LNCaP clone FGC (cell line): ENCODE measurements at places on chromosomes 7 and 10.

GRCh38 chr10:3783682-3784432 lies 1.2 kb downstream of the KLF6 start:
- peak; percentile 96 for DNase-seq

GRCh38 chr7:22425361-22425760 lies 68.4 kb upstream of the RAPGEF5 start:
- no peak for DNase-seq

GRCh38 chr10:133274751-133275683 lies 1.7 kb downstream of the ADAM8 start:
- DNase-seq = no peak

DNA sequence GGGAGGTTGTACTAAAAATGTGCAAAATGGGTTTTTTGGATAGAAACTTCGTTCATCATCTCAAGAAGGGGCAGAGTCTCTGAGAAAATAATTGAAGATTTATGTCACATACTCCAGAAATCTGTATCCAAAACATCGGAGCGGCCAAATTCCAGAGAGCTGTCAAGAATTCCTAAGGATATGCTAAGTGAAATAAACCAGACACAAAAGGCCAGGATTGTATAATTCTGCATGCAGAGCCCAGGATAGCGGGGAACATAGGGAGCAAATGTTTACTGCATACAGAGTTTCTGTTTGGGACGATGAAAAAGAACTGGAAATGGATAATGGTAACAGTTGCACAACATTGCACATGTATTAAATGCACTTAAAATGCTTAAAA lies 224.2 kb upstream of the AUTS2 start:
- DNase-seq = no peak

DNA sequence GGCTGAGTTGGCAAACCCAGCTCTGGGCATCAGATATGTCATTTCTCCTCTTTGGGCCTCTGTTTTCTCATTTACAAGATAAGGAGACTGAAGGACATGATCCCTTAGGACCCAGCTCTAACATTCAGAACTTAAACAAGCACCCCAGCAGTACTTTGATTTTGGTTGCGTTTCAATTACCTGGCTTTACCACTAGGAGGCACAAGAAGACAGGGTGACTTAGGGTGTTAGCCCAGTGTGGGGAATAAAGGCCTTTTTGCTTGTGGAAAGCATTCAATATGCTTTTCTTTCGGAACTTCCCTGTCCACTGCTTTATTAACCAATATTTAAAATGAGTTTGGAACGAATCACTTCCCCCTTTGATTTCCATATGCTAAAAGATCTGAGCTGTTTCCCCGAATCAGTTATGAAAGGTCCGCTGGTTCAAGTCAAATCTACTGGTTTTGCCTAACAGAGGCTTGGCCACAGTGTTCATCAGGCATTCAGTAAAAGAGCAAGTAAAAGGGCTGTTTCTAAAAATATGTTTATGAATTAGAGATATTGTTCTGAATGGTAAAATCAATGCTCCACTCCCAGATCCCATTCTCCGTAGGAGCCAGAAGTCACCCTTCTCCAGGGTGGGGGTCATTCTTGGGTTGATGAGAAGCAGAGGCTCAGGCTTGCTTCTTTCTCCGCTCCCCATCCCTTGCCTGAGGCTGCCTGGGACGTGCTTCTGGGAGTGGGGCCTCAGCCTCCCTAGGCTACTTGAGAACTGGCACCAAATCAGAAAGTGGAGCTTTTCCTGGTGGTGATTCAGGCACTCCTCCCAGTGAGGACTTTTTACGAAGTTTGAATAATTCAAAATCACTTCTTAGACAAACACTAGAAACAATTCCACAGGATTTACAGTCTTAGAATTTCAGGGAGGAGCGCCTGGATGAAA lies 105.5 kb downstream of the MYOF start:
- peak; percentile 49 for DNase-seq

- no peak for DNase-seq
These were observed 5.5 kb upstream of the MNX1 start for GRCh38 chr7:157016024-157016351.

DNA sequence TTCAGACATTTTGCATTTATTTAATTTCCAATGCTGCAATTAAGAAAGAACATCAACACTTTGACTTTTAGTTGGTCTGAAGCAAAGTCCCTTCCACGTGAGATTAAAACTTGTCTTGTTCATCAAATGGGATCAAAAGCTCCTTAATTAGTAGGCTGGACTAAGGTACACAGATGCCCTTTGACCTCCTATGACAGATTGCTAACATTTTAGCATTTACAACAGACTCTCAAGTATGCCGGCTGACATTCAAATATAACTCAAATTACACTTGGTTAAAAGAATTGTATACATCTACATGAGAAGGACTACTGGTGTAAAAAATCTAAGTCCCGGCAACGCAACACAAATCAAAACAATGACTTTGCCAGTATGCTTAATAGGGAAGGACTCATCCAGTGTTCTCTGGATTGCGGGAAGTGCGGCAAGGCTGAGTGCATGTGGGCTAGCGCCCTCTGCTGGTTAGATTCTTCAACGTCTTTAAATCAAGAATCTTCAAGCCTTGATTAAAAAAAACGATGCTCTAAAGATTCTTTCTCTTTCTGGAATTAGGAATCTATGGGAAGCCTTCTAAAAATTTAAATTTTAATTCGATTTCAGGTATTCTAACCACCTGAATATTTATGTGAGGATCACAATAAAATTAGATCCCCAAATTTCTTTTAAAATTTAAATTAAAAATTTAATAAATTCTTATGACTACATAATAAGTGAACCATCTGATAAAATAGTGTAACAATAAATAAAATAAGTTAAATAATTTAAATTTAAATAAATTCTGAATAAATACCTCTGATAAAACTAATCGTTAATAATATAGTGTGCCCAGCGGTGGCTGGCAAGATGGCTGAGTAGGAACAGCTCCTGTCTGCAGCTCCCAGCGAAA lies 444.7 kb downstream of the DGKB start:
- DNase-seq = peak; percentile 54

GRCh38 chr7:135154734-135155133 lies 6.9 kb downstream of the TMEM140 start:
- DNase-seq = no peak

DNA sequence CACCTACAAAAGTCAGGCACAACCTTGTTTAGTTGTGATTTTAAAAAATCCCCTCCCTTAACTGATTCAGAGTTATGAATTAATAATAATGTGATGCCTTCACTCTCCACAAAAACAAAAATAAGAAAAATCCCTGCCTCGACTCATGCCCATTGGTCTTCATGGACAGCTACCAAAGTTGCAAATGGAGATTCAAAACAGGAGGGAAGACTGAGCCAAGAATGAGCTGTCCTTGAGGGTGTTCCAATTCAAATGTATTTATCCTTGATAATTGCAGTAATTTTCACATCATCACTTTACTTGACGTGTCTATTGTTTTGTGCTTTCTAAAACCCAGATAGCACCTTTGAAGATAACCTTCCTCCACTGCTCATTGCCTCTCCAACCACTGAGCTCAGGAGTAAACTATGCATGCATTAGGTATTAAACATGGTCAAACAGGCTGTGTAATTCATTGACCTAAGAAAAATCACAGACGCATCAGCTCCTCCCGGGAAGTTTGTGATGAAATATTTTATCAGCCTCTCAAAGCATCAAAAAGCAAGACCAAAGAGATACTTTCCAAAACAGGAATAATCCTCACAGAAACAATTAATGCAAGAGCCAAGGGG lies 712.7 kb upstream of the IGFBP3 start:
- DNase-seq = no peak
